ENCODE measurements at places on chromosomes 1 and 21. TPM values are rescaled to one million over a fixed set of nuclear protein-coding genes. Genes with fewer than 3 reads are reported as not detected.

DNA sequence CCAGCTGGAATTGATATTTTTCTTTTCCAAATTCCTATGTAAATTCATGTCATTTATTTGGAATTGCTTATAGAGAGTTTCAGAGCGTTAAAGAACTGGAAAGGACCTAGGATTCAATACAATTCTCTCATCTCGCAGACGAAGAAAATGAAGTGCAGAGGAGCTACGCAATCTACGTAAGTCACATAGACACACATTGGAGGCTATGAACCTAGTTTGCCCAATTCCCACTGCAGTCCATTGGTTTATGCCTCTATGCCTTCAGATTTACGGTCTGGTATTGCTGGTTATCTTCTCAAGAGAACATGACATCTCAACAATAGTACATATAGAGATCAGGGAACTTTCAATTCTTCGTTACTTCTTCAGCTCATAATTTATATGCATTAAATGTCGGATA is 971 bp upstream of the RNF2 start:
- DNase-seq = no peak

GRCh38 chr21:9758888-9759287 is 762.5 kb upstream of the TPTE start:
- peak; percentile 89 for DNase-seq

ACTL8 gene
- not detected for total RNA-seq

PDC gene
- not detected for total RNA-seq

ANGPTL3 gene
- not detected for total RNA-seq
